ENCODE measurements at places on chromosomes 1 and 21. TPM values are rescaled to one million over a fixed set of nuclear protein-coding genes. Genes with fewer than 3 reads are reported as not detected.

DNA sequence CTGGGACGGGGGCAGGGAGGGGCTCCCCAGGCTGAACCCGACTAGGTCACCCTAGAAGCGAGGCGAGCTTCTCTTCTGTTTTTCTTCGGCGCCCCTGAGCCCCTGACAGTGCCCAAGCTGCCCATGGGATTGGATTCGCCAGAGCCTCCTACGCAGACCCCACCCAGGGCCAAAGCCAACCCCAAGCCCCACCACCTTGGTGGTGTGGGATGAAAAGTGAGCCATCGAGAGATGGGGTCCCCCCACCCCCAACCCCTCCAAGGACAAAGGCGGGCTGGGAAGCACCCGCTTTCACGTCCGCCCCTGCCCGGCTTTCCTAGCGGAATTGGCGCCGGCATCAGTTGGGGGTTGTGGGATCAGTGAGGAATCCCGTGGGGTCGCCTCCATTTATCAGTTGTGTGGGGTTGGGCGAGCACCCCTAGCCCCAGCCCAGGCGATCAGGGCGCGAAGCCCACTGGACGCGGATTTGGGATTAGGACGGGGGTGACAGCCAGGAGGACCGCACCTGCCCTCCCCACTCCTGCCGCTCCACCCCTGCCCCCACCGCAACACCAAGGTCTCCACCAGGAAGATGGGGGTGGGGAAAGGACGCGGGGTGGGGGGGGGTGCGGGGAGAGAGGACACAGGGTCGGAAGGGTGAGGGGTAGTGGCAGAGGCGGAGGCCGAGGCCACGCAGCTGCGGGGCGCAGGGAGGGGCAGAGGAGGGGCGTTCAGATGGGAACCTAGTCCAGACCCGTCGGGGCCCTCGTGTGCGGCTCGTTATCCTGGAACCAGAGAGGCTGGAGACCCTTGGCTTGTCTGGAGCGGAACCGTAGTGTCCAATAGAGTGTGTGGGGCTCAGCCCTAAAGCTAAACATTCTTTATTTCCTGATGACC is 4.4 kb downstream of the TSPEAR start:
- no peaks in the 10 kb centered on the region for H3K36me3 ChIP-seq
- no peak for DNase-seq
- H3K4me3 ChIP-seq = no peak overlapping the region
- no peaks in the 10 kb centered on the region for H3K4me1 ChIP-seq
- no peak overlapping the region for H3K27ac ChIP-seq
- no peaks in the 10 kb centered on the region for H3K27me3 ChIP-seq

DNA sequence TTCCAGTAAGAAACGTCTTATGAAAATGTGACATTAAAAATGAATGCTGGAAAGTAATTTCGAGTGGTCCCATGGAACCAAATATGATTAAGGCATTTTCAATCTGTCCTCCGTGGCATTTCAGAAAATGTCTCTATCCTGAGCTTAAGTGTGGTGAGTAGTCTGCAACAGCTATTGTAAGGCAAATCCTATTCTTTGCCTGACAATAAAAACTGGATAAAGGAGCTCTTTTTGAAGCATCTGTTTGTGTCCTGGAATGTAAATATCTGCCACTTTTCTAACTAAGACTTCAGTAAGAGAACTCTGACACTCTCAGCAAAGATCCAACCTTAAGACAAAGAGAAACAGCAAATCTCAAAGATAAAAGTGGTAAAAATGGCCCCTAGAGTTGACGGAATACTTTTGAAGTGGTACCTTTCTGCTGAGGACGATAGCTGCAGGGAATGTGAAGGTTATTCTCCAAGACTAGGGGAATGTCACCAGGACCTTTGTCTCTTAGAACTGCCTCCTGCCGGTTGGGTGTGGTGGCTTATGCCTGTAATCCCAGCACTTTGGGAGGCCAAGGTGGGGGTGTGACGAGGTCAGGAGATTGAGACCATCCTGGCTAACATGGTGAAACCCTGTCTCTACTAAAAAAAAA is 486.7 kb upstream of the ZP4 start:
- H3K27me3 ChIP-seq = no peaks in the 10 kb centered on the region
- no peaks in the 10 kb centered on the region for H3K36me3 ChIP-seq
- H3K4me3 ChIP-seq = no peak overlapping the region
- no peak for DNase-seq

DNA sequence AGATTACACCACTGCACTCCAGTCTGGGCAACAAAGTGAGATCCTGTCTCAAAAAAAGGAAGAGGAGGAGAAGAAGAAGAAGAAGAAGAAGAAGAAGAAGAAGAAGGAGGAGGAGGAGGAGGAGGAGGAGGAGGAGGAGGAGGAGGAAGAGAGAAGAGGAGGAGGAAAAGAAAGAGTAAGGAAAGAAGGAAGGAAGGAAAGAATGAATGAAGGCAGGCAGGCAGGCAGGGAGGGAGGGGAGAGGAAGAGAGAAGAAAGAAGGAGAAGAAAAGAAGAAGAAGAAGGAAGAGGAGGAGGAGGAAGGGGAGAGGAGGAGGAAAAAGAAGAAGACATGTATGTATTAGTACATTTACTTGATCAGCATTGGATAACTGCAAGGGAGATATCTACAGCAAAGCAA is 26.7 kb downstream of the MIS18A start:
- peaks cover 6% of the 10 kb centered on the region for H3K4me1 ChIP-seq

- H3K4me1 ChIP-seq = no peaks in the 10 kb centered on the region
- no peak for DNase-seq
- H3K4me3 ChIP-seq = no peak overlapping the region
- H3K36me3 ChIP-seq = no peaks in the 10 kb centered on the region
- H3K27me3 ChIP-seq = no peaks in the 10 kb centered on the region
Measured at GRCh38 chr1:60055336-60055735, 18.2 kb downstream of the C1orf87 start.

- H3K27me3 ChIP-seq = no peaks in the 10 kb centered on the region
- no peak overlapping the region for H3K4me3 ChIP-seq
- no peak for DNase-seq
- no peak overlapping the region for H3K27ac ChIP-seq
- H3K4me1 ChIP-seq = no peaks in the 10 kb centered on the region
- no peaks in the 10 kb centered on the region for H3K36me3 ChIP-seq
Measured at GRCh38 chr1:196464480-196464941, 143.7 kb downstream of the KCNT2 start.

- no peaks in the 10 kb centered on the region for H3K27me3 ChIP-seq
- H3K27ac ChIP-seq = peak overlapping the region; percentile 7
- no peaks in the 10 kb centered on the region for H3K4me1 ChIP-seq
- H3K36me3 ChIP-seq = no peaks in the 10 kb centered on the region
- DNase-seq = peak; percentile 25
Measured at GRCh38 chr21:42220138-42220701, 1.3 kb downstream of the ABCG1 start.

- no peaks in the 10 kb centered on the region for H3K36me3 ChIP-seq
Measured at GRCh38 chr21:44331650-44332307, 7.4 kb downstream of the CFAP410 start.

GRCh38 chr1:53957194-53957818 is 11.2 kb downstream of the LRRC42 start:
- peak overlapping the region; percentile 24 for H3K27ac ChIP-seq
- H3K4me1 ChIP-seq = no peaks in the 10 kb centered on the region
- H3K27me3 ChIP-seq = no peaks in the 10 kb centered on the region
- H3K4me3 ChIP-seq = no peak overlapping the region
- DNase-seq = no peak

DNA sequence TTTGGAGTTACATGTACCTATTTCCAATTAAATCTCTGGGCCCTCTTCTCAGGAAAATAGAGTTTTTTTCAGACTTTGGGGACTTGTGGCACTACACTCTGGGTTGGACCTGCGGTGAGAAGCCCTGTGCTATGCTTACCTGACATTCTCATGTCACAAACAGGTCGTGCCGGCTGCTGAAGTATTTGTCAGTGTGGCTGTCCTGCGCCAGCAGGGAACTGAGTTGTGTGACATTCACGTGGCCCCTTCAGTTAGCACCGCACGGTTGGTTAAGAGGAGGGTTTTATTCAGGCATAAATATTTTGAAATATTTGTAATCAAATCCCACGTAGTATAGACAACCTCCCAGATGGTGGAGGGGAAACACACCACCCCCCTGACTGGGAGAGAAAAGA is 6.3 kb upstream of the COL6A2 start:
- H3K4me3 ChIP-seq = peak overlapping the region; percentile 13
- no peaks in the 10 kb centered on the region for H3K27me3 ChIP-seq
- H3K4me1 ChIP-seq = peaks cover 6% of the 10 kb centered on the region

GRCh38 chr1:220290140-220290761 is 18.0 kb upstream of the RAB3GAP2 start:
- no peaks in the 10 kb centered on the region for H3K36me3 ChIP-seq
- no peak overlapping the region for H3K4me3 ChIP-seq
- no peak for DNase-seq
- H3K4me1 ChIP-seq = no peaks in the 10 kb centered on the region

GRCh38 chr1:162040657-162041056 is 17.0 kb upstream of the OLFML2B start:
- no peaks in the 10 kb centered on the region for H3K36me3 ChIP-seq
- no peak overlapping the region for H3K4me3 ChIP-seq
- no peaks in the 10 kb centered on the region for H3K4me1 ChIP-seq
- no peaks in the 10 kb centered on the region for H3K27me3 ChIP-seq

- peaks cover 26% of the 10 kb centered on the region for H3K4me1 ChIP-seq
- peak; percentile 51 for DNase-seq
- no peaks in the 10 kb centered on the region for H3K27me3 ChIP-seq
- peak overlapping the region; percentile 55 for H3K27ac ChIP-seq
- H3K36me3 ChIP-seq = no peaks in the 10 kb centered on the region
Measured at GRCh38 chr1:9384751-9385245, 92.1 kb downstream of the SPSB1 start.

DNA sequence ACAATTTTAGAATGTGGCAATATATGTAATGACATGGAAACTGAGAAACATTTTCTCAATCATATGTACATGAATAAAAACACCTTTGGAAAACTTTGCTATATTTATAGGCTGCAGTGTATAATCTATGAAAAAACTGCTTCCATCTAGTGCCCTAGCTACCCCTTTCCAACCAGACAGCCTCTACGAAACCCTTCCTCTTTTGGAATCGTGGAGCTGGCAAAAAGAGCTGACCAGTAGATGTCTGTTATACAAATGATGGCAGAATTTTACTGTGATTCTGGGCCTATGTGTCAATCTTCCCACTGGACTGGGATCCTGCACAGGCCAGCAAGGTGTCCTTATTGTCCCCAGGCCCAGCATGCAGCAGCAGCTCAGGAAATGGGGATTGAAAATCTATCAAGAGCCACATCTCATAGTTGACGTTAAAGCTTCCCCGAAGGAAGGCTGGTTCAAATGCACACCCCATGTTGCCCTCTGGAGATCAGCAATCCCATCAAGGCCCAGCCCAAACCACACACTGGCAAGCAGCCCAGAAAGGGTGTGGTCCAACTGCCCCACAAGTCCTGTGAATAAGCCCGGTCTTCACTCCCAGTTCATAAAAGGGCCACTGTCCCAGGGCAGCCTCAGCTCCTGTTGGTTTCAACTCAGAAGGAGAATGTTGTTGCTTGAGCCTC is 8.8 kb upstream of the FAM20B start:
- H3K36me3 ChIP-seq = no peaks in the 10 kb centered on the region
- no peaks in the 10 kb centered on the region for H3K27me3 ChIP-seq
- H3K4me3 ChIP-seq = no peak overlapping the region
- peak overlapping the region; percentile 27 for H3K27ac ChIP-seq
- no peaks in the 10 kb centered on the region for H3K4me1 ChIP-seq
- peak; percentile 68 for DNase-seq

DNA sequence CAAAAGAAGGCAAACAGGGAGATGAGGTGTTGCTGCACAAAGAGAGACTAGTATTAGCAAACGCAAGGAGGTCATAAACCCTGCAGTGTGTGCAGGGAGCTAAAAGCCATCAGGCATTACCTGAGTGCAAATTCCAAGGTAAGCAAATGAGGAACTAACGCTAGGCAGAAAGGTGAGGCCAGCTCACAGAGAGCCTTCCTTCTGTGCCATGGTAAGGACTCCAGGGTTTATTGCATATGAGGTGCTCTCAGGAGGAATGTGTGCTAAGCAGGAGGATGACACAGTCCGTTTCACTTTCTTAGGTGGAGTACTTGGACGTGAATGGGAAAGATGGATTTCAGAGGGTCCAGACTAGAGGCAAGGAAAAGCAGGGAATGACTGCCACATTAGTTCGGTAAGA is 44.6 kb upstream of the MYBPHL start:
- no peak overlapping the region for H3K4me3 ChIP-seq
- H3K4me1 ChIP-seq = no peaks in the 10 kb centered on the region
- no peaks in the 10 kb centered on the region for H3K27me3 ChIP-seq
- no peak for DNase-seq
- H3K36me3 ChIP-seq = no peaks in the 10 kb centered on the region
- no peak overlapping the region for H3K27ac ChIP-seq

DNA sequence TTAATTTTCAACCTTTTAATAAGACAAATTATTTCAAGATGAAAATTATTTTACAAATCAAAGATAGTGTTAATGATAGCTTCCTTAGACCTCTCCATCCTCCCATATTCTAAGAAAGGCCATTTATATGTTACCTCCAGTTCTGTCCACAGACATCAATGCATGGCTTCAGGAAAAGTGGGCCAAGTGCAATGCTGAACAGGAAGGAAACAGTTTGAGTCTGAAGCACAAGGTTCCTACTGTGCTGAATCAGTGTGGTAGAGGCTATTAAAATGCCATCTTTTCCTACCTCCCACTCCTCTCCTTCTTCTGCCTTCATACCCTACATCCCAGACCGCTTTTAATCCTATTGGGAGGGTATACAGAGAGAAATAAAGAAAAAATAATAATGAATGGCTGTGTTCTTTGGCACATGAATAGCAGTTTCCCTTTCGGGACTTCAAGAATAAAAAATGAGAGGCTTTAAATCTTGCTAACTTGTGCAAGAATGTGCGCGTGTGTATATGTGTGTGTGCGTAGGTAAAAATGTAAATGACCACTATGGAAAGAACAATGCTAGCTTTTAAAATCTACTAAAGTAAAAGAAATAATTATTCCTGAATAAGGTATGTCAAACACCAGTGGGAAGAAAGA is 62.6 kb upstream of the C1orf105 start:
- peak overlapping the region; percentile 80 for H3K27ac ChIP-seq
- H3K27me3 ChIP-seq = no peaks in the 10 kb centered on the region
- H3K4me3 ChIP-seq = peak overlapping the region; percentile 10
- peak; percentile 32 for DNase-seq

DNA sequence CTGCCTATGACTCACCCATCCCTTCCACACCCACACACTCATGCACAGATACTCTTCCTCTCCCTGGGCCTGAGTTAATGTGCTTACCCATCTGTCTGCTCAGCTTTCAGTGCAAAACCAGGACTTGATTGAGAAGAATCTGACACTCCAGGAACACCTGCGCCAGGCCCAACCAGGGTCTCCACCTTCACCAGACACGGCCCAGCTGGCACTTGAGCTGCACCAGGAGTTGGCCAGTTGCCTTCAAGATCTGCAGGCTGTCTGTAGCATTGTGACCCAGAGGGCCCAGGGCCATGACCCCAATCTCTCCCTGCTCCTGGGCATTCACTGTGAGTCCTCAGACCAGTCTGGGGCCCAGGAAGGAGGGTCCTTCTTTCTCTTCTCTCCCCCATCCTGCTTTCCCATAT is 3.5 kb upstream of the SH3BGRL3 start:
- H3K4me3 ChIP-seq = no peak overlapping the region
- H3K4me1 ChIP-seq = peaks cover 15% of the 10 kb centered on the region
- DNase-seq = no peak
- peak overlapping the region; percentile 80 for H3K27ac ChIP-seq
- H3K36me3 ChIP-seq = no peaks in the 10 kb centered on the region
- H3K27me3 ChIP-seq = no peaks in the 10 kb centered on the region

The MRPS15 gene
- total RNA-seq = 33.5 TPM

The S100A10 gene
- 21.8 TPM for total RNA-seq

The AMY2A gene
- total RNA-seq = not detected

The DEGS1 gene
- 35.9 TPM for total RNA-seq

The ESPN gene
- total RNA-seq = 0.58 TPM

Data from uterus (tissue), 4 donors.